OCI-M1 (cell line): ENCODE measurements at places on chromosomes 3 and 15.

- DNase-seq = peak; percentile 66
These were observed at the start of gene THPO for GRCh38 chr3:184377882-184378445. Gene THPO, minus strand, starts transcription at chr3:184378207. Its CDS starts 1,948 bp downstream, at chr3:184376259.

GRCh38 chr3:128100638-128101037 lies 23.0 kb downstream of the RUVBL1 start:
- no peak for DNase-seq

DNA sequence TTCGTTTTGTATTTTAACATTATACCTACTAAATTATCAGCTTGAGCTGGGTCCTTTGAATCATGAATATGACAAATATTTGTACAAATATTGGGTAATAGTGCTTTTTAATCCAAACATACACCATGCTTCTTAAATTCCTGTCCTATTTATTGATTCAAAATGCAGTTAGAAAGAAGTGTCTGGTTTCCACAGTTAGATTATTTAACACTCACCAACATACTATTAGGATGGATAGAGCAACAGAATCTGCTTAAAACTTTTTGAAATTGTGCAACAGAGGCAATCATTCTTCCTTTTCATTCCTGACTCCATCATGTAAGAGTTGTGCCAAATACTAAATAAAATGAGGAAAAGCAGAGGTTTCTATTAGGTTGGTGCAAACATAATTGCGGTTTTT lies 281.2 kb downstream of the LSAMP start:
- no peak for DNase-seq

DNA sequence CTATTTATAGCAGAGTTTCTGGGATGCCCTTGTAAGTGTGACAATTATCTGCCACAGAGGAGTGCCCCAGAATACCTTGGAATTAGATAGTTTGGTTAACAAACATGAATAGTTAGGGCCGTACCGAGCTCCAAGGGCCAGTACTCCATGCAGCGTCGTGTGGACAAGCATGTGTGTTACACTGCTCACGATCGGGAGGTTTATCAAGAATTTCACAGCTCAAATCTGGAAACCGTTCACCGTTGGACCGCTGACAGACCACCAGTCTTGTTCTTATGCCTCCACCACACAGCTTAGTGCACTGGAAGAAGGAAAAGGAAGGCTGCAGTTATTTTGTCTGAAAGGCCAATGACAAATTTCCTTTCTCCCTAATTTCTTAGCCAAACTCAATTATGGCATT lies 93.7 kb downstream of the ADAMTS9 start:
- no peak for DNase-seq

DNA sequence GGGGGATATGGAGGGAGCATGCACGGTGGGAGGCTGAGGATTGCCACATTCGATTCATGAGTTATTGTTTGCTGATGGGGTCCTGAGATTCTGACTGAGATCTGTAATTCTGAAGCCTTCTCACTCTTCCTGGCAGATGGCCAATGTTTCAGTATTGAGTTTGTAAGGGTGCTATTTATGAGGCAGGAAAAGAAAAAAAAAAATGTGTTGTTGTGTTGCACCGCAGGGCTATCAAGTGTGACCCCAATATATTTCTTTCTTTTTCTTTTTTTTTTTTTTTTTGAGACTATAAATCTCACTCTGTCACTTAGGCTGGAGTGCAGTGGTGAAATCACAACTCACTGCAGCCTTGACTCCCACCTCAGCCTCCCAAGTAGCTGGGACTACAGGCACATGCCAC lies 3.2 kb upstream of the SENP2 start:
- peak; percentile 5 for DNase-seq

- DNase-seq = no peak
These were observed 9.9 kb downstream of the KIF23 start for GRCh38 chr15:69424001-69424400.

GRCh38 chr15:40249477-40250303 lies 10.8 kb downstream of the PAK6 start:
- DNase-seq = peak; percentile 17

- DNase-seq = no peak
These were observed 133.4 kb downstream of the CHST2 start for GRCh38 chr3:143252931-143253330.

DNA sequence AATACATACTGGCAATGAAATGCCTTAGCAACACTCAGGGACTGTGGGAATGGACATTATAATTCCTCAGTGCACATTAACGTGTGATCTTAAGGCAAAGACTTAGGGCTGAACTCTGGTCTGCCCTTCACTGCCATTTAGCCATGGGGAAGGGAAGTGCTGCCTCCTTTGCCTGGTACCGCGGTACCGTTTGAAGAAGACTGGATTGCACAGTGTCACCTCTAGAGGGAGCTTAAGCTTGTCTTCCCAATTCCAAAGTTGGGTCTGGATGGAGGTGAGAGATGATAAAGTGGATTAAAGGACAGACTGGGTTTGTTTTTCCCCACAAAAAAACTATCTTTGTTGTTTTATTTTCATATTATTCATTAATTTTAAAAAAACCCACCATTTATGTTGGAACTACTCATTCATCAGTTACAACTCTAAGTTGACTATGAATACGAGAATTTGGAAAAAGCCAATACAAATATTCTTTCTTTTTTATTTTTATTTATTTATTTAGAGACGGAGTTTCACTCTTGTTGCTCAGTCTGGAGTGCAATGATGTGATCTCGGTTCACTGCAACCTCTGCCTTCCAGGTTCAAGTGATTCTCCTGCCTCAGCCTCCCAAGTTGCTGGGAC lies 60.0 kb upstream of the SYN2 start:
- peak; percentile 72 for DNase-seq

- DNase-seq = no peak
These were observed 40.3 kb downstream of the CTNNB1 start for GRCh38 chr3:41239587-41239986.

- DNase-seq = no peak
These were observed 292.5 kb downstream of the ZPLD1 start for GRCh38 chr3:102727340-102727739.

- no peak for DNase-seq
These were observed 80.1 kb downstream of the SNRK start for GRCh38 chr3:43366481-43366880.

- DNase-seq = no peak
These were observed 27.6 kb downstream of the OPA1 start for GRCh38 chr3:193620650-193621049.

DNA sequence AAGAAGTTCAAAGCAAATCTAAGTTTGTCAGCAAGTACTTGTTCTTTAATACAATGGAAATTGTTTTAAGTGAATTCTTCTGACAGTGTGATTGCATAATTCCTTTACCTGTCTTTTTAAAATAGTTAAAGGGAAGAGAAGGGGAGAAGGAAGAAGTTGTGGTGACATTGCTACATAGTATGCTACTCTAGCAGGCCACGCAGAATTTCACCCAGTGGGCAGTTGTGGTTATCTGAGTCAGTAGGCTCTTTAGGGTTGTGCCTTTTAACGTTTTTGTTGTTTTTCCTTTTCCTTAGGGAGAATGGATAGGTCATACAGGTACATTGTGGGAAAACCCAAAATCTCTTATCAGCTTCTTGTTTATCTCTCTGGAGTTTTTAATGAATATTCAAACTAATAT lies 40.4 kb downstream of the KIF15 start:
- no peak for DNase-seq
